ENCODE measurements at places on chromosomes 6 and 20. TPM values are rescaled to one million over a fixed set of nuclear protein-coding genes. Genes with fewer than 3 reads are reported as not detected.

MOG gene
- total RNA-seq = 12.6 TPM

HSPA12B gene
- total RNA-seq = 17.5 TPM

- no peak for DNase-seq
Measured at GRCh38 chr20:37584238-37584807, 56.6 kb upstream of the BLCAP start.

DNA sequence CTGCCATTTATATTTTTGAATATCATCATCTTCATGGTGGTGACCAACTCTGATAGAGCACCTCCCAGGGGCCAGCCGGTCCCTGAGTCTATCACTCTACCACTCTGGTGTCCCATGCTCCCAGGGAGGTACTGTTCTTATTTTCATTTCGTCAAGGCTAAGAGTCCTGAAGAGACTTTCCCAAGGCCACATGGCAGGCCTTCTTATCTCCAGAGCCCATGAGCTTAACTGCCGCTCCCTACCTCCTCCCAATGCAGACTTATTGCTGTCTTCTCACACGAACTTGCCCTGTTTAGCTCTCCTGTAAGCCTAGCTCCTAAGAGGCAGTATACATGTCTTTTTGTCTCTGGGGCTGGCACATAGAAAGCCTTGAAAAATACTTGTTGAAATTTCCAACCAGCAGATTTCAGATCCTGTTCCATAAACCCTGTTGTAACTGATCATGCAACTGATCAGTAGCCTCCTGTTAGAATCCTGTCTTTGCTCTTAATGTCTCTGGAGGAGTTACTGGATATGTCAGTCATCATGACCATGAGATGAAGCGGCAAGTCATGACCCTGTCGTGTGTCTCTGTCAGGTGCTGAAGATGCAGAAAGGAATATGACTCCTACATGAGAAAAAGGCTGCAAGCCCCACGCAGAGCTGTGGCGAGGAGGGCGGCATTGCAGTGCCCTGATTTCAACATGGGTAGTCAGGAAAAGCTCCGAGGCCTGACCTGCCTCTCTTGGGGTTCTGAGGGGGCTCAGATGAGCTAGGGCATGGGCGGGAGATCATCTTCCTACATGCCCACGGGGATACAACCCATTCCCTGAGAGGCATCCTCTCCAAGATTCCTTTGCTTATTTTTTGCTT is 60.0 kb downstream of the TTI1 start:
- no peak for DNase-seq

DNA sequence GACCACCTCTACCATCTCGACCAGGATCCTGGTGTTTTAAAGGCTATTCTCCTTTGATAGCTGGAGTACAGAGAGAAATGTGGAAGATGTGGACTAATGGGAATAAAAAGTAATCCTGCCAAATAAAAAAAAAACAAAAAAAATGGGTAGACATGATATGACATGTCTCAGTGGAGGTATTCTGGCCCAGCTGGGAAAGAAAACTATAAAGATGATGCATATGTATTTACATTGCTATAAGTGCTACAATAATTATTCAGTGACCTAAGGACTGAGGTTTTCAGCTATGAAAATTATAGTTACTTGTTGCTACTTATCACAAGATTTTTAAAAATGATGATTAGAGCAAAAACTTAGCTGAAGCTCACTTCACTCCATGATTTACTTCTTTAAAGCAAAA is 101.1 kb downstream of the SIM1 start:
- no peak for DNase-seq

GRCh38 chr6:159168536-159169192 is 536 bp upstream of the FNDC1 start:
- peak; percentile 75 for DNase-seq

- no peak for DNase-seq
Measured at GRCh38 chr6:44512868-44513741, 125.6 kb downstream of the CDC5L start.

GRCh38 chr20:37627060-37627766 is 66.6 kb upstream of the CTNNBL1 start:
- DNase-seq = no peak
